ENCODE measurements at places on chromosomes 6 and 20. TPM values are rescaled to one million over a fixed set of nuclear protein-coding genes. Genes with fewer than 3 reads are reported as not detected.
A peak's percentile ranks its signal among the peaks of the same experiment; 100 is the strongest.

The VSX1 gene
- not detected for total RNA-seq

The OXT gene
- total RNA-seq: 0.47 TPM

The CTAGE9 gene
- total RNA-seq: not detected

The BPIFA1 gene
- total RNA-seq: not detected

The SOBP gene
- 0.70 TPM for total RNA-seq

- no peaks in the 10 kb centered on the region for H3K36me3 ChIP-seq
- H3K27me3 ChIP-seq: peaks cover 19% of the 10 kb centered on the region
- DNase-seq: no peak
- no peak overlapping the region for H3K4me3 ChIP-seq
- H3K4me1 ChIP-seq: peaks cover under 1% of the 10 kb centered on the region
These were observed 88.8 kb downstream of the SASH1 start for GRCh38 chr6:148431413-148431812.

DNA sequence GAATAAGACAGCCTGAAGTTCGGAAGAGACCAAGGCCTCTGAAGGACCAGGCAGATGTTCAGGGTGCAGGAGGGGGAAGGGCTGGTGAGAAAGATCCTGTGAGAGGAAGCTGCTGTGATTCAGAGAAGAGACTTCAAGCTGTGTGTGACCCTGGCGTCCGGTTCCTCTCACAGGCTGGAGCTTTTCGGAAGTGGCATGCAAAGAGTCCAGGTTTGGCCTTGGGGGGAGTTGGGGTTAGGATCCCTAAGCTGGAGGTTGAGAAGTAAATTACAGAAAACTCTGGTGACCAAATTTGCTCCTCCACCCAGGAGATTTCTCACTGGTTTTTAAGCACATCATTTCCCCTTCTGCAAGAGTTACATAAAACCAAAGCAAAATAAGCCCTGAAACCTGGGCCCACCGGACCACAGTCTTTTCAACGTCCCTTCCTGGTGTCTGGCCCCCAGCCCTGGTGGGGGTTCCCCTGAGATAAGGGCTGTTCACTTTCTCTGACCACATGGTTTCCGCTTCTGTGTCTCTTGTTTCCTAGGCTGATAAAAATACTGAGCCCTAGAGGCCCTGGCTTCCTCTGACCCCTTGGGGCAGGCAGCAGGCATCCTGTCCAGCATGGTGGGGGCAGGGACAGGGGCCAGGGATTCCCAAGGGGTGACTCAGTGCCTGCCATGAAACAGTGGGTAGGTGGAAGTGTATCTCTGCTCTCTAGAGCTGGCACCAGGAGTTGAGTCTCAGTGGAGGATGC lies 12.0 kb upstream of the LTA start:
- peaks cover 77% of the 10 kb centered on the region for H3K4me1 ChIP-seq
- DNase-seq: peak; percentile 66
- H3K27ac ChIP-seq: peak overlapping the region; percentile 92
- H3K4me3 ChIP-seq: peak overlapping the region; percentile 71

DNA sequence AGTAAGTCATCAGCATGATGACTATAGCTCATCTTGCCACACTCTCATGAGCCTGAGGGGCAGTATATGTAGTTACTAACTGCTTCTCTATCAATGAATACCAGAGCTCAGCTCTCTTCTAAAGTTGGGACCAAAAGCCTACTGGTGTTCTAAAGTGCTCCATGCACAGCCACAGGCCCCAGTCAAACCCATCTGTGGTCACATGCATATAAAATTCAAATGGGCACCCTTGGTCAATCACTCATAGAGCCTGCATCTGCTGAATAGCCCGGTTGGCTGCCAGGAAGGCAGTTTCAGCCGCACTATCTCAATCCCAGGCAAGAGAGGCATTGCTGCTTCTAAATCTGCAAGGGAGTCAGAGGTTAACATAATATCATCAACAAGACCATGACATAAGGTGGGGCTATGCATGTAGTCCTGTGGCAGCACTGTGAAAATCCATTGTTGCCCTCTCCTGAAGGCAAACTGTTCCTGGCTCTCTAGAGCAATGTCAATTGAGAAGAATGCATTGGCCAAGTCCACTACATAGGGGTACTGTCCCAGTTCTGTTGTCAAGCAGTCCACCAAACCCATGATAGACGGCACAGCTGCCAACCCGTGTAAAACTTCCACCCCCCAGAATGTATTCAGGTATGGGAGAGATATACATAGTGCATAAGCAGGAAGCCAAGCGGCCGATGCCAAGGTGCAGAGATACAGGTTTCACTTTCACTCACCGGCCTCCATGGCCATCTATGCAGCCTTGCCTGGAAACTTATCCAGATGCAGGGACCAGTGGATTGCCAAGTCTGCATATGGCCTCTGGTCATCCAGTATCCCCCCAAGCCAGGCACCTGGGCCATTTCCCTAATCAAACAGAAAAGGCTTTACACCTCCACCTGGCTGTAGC lies 76.2 kb downstream of the ALDH8A1 start:
- no peaks in the 10 kb centered on the region for H3K27me3 ChIP-seq
- H3K36me3 ChIP-seq: no peaks in the 10 kb centered on the region
- no peak overlapping the region for H3K27ac ChIP-seq
- no peak for DNase-seq
- no peak overlapping the region for H3K4me3 ChIP-seq

DNA sequence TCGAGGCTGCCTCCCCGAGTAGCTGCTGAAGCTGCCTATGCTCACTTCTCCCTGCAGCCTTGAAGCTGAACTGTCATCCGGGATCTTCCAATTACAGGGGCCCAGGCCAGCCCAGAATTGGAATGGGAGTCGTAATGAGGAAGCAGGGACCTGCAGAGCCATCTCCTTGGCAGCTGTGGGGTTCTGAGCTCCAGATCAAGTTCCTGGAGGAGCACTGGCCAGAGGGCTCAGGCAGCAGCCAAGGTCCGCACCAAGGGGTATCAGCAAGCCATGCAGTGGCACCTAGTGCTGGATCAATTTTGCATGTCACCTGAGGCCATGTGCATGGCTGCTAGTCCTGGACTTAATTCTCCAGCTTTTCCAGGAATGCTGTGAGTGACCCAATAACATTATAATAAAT lies 163.2 kb upstream of the TSHZ2 start:
- no peaks in the 10 kb centered on the region for H3K4me1 ChIP-seq
- H3K4me3 ChIP-seq: no peak overlapping the region
- no peak for DNase-seq
- H3K27me3 ChIP-seq: peaks cover 14% of the 10 kb centered on the region

GRCh38 chr6:110116258-110116657 lies 63.2 kb downstream of the WASF1 start:
- peaks cover 5% of the 10 kb centered on the region for H3K36me3 ChIP-seq
- no peak overlapping the region for H3K4me3 ChIP-seq
- no peak for DNase-seq
- H3K27me3 ChIP-seq: no peaks in the 10 kb centered on the region
- no peaks in the 10 kb centered on the region for H3K4me1 ChIP-seq
